Activated T-helper 9 cell treated with anti-CD3 and anti-CD28 coated beads, Interleukin-2, amount 50 U/mL, for 16 hours (primary cell): ENCODE measurements at places on chromosomes 5 and 9.

DNA sequence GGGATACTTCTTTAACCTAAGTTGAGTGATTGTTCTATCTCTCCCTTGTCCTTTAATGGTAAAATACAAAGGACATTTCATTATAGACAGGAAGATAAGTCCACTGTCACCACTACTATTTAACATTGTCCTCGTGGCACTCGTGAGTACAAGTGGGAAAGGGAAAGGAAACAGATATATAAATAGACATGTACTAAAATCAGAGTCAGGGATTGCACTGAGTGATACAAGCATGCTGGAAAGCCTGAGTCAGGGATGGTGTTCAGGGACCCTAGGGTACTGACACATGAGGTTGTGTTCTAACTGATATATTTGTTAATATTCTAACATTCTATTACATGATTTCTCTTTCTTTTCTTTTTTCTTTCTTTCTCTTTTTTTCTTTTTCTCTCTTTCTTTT lies 74.8 kb upstream of the FAM170A start:
- no peak for DNase-seq

DNA sequence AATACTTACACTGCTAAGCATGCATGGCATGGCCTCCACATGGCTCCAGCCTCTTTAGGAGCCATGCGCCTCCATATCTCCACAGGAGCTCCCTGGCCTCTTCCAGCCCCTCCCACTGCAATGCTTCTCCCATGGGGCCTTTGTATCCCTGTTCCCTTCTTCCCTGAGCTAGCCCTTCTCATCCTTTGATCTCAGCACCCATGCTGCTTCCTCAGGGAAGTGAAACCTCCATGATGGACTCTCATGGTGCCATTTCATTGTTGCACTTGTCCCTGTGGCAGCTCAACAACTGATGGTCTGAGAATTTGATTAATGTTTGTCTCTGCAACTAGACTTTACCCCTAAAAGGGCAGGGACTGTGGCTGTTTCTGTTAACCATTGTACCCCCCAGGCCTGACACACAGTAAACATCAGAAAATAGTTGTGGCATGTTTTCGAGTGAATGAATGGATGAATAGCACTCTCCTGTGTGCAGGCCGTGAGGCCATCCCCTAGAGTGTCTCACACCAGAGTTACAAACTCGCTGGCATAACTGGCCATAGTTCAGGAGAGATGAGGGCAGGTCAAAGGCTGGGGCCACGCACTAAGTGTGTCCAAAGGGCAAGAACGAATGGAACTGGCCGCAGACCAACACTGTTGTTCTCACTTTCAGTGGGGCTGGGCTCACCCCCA lies 6.6 kb downstream of the IDNK start:
- no peak for DNase-seq

GRCh38 chr9:126228111-126228780 lies 98.4 kb upstream of the MVB12B start:
- DNase-seq, result no peak

DNA sequence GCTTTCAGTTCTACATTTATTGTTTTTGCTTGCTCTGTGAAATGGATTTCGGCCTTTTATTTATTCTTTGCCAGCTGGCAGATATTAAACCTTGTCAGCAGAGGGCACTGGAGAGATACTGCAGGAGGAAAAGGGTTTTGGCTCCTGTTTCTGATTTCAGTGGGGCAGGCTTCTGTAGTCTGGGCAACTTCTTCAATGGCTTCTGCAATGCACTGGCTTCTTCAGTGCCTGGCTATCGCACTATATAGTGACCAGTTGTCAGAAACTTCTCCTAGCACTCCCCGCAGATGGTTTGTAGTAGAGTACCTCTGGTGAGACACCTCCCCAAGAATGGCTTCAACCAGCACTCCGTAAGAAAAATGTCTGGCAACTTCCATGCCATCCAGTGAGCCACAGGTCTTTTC lies 3.2 kb upstream of the NFX1 start:
- no peak for DNase-seq
